Bone marrow (tissue), 2 donors: ENCODE measurements at places on chromosomes 2 and 18.

- no peak for DNase-seq
Measured at GRCh38 chr2:44616667-44617155, 255.0 kb downstream of the CAMKMT start.

GRCh38 chr2:47506436-47506835, 103.5 kb downstream of the MSH2 start:
- no peak for DNase-seq

- no peak for DNase-seq
Measured at GRCh38 chr2:42048299-42049220, 739 bp downstream of the PKDCC start.

- DNase-seq: no peak
Measured at GRCh38 chr2:128628206-128628605, 309.5 kb upstream of the HS6ST1 start.

- DNase-seq: no peak
Measured at GRCh38 chr18:7082671-7083070, 34.9 kb downstream of the LAMA1 start.
